EL (cell line): ENCODE measurements at places on chromosomes 3 and 15.

- no peak for DNase-seq
These were observed 74.9 kb upstream of the TNIK start for GRCh38 chr3:171535133-171535532.

- peak; percentile 25 for DNase-seq
These were observed 57.5 kb upstream of the SIN3A start for GRCh38 chr15:75508840-75509532.

GRCh38 chr3:179706233-179706632 is 53.4 kb downstream of the USP13 start:
- peak; percentile 18 for DNase-seq

- no peak for DNase-seq
These were observed 41.1 kb downstream of the CTXND1 start for GRCh38 chr15:80210611-80211573.

DNA sequence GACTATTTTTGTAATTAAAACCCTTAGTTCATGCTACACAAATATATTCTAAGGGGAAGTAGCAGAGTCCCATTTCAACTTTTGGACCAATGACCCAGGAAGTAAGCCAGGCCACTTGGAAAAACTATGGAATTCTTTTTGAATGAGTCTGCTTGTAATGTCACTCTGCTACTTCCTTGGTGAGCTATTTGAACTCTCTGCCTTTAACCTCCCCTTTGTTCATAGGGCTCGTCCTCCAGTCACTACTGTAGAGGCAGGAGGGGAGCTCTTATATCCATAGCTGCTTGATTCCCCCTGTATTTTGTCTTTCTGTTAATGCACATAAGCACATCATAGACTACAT is 119.6 kb downstream of the UACA start:
- DNase-seq, result peak; percentile 70

DNA sequence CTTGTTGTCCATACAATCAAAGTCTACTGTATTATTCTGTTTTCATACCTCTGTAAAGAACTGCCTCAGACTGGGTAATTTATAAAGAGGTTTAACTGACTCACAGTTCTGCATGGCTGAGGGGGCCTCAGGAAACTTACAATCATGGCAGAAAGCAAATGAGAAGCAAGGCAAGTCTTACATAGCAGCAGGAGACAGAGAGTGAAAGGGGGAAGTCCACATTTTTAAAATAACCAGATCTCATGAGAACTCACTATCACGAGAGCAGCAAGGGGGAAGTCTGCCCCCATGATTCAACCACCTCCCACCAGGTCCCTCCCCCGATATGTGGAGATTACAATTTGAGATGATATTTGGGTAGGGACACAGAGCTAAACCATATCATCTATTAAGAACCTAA is 724.6 kb upstream of the CBLB start:
- DNase-seq, result no peak

GRCh38 chr3:22157848-22158247 is 406.8 kb upstream of the ZNF385D start:
- no peak for DNase-seq

GRCh38 chr3:136255672-136256406 is 5.7 kb downstream of the PCCB start:
- no peak for DNase-seq

DNA sequence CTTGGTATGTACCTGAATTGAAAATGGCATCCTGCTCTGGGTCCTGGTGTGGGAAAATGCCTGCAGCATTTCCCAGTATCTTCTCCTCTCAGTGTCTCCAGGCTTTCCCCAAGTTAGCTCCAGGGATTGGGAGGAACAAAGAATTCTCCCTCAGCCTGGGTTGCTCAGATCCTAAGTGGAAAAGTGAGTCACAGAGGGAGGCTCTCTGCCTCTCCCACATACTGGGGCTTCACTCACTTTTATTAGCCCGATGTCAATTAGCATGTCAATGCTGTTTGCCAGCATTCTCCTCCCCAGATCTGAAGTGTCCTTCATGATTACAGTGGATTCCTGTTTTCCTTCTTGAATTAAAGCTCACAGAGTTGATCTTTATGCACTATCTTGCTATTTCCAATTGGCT is 655.0 kb downstream of the EPHA3 start:
- DNase-seq, result no peak

DNA sequence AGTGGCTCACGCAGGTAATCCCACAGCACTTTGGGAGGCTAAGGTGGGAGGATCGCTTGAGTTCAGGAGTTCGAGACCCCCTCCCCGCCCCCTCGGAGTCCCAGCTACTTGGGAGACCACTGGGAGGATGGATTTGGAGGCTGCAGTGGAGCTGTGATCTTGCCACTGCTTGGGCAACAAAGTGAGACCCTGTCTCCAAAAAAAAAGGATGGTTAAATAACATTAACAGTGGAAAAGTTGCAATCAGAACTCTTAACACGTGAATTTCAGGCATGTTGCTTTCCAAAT is 1.4 kb upstream of the TMEM87A start:
- DNase-seq, result peak; percentile 2

GRCh38 chr15:25175033-25175788 is 220.4 kb downstream of the SNRPN start:
- no peak for DNase-seq

- DNase-seq, result no peak
These were observed 1249.8 kb downstream of the ROBO1 start for GRCh38 chr3:78517965-78518364.

DNA sequence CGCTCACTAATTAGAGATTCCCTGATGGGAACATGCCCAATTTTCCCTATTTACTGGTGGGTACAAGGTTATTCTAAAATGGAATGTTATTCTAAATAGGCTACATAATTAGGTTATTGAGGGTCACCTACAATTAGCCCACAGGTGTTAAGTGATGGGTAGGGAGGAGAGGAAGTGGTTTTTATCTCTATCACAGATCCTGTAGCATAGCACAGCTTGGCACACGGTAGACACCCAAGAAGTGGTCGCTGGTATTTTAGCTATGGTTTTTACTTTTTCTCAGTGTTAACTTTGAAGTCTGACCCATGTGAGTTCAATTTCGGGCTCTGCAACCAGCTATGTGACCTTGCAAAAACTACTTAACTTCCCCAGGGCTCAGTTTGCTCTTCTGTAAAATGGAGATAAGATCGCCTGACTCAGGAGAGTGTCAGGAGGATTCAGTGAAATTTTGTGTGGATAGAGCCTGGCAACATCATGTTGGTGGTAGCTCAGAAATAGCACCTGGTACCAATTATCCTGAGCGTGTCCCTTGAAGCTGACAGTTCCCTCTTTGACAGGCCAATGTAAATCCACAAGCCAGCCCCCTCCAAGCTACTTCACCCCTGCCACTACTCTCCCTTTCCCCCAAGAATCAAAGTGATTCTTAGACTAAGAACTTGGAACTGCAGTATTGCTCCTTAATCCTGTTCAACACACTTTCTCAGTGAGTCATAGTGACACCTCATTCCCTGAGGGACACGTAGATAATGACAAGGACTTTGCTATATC is 8.7 kb upstream of the LMCD1 start:
- DNase-seq, result peak; percentile 49

DNA sequence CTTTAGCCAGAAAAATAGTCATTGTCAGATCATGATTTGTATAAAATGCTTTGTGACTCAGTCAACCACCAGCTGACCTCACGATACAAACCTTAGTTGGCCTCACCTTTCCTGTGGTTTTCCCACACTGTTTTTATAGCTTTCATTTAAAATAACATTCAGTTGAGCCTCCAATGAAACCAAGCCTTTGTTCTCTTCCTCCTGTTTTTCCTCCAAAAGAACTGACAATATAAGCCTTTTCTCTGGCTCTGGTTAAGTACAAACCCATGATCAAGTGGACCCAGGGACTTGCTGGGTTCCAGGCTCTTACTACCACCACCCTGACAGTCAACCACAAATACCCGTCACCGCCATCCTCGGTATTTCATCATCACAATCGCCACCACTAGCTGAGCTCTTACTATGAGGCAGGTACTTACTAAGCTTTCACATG is 81.7 kb downstream of the TAMM41 start:
- DNase-seq, result peak; percentile 62

DNA sequence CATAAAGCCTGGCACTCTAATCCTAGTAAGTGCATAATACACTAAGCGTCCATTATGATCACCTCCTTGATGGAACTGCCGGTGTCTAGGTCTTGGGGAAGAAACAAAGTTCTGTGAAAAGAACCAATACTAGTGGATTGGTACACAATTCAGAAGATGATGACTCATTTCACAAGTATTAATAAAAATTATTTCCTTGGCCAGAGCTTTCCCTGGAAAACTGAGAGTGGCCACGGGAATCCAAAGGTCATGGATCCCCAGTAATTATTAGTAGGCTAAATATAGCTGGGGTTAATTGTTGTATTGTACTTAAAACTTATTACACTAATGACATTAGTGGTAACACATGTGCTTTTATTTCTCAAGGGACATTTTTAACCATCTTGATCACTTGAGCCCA is 808.0 kb upstream of the NR2F2 start:
- DNase-seq, result peak; percentile 34

DNA sequence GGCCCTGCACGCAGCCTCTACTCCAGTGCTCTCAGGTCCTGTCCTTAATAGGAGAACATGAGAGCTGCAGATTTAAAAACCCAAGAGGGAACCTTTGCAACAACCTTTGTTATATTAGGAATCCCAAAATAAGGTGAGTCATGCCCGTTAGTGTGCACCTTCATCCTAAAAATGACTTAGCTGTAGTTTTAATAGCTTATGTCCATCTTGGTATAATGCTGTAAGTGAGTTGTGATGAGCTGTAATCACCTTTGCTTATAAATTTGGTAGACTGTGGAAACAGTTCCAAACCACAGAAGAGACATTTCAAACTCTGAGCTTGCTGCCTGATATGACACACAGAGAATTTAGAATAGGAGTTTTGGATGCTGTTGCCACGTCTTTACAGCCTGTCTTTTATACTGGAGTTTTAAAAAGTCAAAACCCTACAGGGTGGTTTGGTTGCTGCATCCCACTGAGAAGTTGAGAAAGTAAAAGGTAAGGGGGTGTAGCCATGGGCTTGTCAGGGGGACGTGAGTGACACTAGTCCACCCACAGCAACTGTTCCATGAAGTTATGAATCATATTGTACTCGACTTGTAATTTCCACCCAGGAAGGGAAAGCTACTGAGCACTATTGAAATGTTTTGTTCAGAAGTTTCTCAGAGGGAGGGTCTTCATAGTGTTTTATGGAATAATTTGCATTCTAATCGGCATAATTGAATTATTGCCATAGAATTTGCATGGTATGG is 27.4 kb upstream of the CD47 start:
- DNase-seq, result no peak

DNA sequence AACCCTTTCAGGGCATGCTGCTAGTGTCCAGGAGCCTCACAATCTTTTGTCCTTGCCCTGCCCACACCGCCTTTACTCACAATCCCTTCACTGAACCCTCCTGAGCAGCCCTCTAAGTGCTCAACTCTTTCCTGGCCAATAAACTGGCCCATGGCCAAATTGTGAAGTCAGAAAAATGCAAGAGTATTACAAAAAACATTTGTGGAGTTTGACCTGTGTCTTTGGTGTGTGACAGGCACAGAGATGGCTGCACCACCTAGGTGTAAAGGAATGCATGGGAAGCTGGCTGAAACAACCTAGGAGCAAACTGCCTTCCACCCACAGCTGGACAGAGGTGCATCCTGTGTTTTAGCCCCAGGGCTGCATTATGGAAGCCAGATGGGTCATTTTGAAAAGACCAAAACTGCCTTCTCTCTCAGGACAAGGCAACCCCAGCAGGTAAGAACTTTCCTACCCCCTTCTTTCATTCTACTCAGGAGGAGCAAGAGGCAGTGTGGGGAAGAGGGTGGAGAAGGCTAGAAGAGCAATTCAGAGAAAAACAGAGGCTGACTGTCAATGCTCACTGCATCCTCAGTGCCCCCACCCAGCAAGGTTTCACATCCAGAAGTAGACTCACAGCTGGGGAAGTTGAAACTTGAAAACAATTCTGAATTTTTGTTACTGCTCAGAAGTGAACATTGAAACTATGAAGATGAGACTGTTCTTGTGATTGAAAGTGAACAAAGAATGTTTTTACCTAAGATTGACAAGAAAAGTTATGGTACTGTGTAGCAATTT is 78.6 kb downstream of the TRIM42 start:
- no peak for DNase-seq

DNA sequence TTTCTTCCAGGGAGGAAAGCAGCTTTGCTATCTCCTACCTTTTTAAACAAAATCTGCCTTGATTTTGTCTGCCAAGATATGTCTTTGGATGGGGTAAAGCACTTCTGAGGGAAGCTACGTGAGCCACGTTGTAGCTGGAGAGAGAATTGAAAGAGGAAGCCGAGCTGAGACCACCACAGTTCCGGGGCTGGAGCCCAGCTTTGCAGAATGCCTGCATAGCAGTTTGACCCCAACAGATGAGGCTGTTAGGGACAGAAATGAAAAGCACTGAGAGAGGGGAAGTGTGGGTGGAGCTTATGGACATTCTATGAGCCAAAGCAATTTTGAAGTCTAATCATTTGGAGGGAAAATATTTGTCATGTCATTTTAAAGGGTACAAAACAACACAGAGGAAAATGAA is 45.4 kb downstream of the LIPC start:
- DNase-seq, result no peak

DNA sequence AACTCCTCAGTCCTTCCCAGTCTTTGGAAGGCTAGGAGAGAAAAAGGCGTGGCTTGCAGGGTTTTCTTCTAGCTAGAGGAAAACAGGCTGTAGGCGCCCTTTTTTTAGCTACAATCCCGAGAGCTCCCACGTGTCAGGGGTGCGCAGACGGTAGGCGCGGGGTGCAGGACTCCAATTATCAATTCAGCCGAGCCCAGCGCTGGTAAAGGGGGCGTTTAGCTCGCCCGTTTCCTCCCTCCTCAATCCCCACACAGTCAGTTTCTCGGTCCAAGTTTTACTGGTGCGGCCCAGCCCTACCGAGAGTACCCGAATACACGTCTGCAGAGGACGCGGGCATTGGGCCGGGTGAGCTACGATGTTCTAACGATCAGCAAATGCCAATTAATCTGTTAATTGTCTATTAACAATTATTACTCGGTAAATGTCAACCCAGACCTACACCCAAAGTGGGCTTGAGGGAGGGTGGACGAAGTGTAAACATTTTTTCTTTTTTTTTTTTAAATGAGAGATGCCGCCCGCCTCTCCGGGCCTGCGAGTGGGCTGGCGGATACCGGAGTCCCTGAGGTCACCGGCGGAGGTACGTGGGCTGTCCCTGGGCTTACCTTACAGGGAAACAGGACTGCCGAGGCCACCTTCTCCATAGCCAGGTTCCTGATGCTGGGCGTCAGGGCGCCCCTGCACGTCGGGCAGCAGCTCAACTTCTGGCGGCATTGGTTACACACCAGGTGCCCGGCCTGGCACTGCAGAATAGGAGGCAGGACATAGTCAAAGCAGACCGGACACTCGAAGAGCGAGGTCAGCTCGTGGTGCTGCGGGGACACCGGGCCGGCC is 923 bp downstream of the SIAH2 start:
- DNase-seq, result peak; percentile 70

DNA sequence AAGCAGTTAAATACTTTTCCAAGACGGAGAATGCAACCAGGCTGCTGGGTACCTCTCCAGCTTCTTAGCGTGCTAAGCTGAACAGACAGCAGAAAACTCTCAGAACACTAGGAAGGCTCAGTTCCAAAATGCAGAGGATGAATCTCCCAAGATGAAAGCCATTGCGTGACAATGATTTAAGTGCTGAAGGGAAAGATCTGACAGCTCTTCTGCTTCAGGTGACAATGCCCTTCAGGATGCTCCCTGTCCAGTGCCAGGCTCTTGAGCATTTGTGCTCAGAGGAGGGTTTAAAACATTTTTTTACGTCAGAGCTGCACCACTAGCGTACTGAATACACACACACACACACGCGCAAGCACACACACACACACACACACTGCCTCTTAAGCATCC is 26.3 kb downstream of the ARHGEF3 start:
- DNase-seq, result no peak

GRCh38 chr3:124034016-124034843 is 42.3 kb upstream of the ROPN1 start:
- DNase-seq, result peak; percentile 22
